A172 (cell line): ENCODE measurements at places on chromosomes 12 and 14.

- DNase-seq: no peak
These were observed 834.7 kb downstream of the DIO2 start for GRCh38 chr14:79376557-79376956.

- peak; percentile 84 for DNase-seq
These were observed 52.6 kb upstream of the VPS33A start for GRCh38 chr12:122318607-122319605.

- no peak for DNase-seq
These were observed 104.0 kb downstream of the WIF1 start for GRCh38 chr12:65016881-65017650.

GRCh38 chr12:92601176-92601575 lies 101.6 kb upstream of the PLEKHG7 start:
- no peak for DNase-seq

DNA sequence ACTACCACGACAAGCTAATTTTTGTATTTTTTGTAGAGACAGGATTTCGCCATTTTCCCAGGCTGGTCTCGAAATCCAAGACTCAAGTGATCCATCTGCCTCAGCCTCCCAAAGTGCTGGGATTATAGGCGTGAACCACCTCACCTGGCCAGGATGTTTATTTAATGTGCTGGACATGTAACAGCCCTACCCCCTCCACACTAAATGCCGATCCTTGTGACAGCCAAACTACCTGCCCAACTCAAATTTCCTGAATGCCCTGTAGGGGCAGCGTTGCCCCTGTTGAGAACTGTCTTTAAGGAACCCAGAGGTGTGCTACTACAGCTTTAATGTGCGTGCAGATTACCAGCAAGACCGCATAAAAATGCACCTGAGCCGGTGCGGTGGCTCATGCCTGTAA lies 48.1 kb downstream of the KCNK13 start:
- peak; percentile 49 for DNase-seq

- peak; percentile 81 for DNase-seq
These were observed 85.3 kb downstream of the SLC25A47 start for GRCh38 chr14:100408350-100409002.

DNA sequence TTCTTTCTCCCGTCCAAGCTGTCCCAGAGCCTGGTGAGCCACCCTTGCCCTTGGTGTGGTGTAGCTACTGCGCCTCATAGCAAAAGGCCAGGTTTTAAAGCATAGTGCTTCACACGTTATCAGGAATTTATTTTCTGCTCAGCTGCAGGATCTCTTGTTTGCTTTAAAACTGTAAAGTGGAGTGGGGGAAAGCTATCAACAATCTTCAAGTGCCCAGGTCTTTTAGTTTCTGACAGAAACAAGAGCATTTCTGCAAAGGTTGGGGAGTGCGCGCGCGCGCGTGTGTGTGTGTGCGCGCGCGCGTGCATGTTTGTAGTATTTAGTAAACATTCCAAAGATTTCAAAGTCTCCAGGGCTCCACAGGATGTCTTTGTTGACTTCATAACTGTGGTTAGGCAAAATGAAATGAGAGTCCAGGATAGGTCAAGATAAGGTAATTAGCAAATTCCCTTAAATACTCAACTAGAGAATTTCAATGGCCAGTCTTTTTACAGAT lies 45.5 kb downstream of the EML1 start:
- DNase-seq: peak; percentile 47

DNA sequence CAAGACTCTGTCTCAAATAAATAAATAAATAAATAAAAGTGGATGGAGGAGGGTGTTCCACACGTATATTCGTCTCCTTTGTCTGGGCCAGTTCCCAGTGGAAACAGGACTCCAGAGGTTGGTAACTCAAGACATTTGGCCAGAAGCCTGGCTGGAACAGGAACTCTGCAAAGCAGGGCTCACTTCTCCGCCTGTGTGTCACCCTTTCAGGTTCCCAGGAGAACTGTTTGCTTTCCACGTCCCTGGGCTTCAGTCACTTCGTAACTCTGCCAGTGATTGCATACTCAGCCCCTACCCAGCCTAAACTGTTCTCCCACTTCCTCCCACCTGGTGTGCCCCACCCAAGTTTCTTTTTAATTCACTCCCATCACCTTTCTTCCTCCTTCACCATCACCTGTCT lies 7.0 kb upstream of the UBE2N start:
- no peak for DNase-seq

GRCh38 chr14:106489112-106489881 lies 962.9 kb downstream of the TMEM121 start:
- no peak for DNase-seq

GRCh38 chr12:77324763-77325468 lies 259.5 kb upstream of the E2F7 start:
- peak; percentile 42 for DNase-seq

- no peak for DNase-seq
These were observed 20.4 kb upstream of the NID2 start for GRCh38 chr14:52089218-52089617.

- DNase-seq: no peak
These were observed 42.0 kb downstream of the ADIPOR2 start for GRCh38 chr12:1732914-1733313.

DNA sequence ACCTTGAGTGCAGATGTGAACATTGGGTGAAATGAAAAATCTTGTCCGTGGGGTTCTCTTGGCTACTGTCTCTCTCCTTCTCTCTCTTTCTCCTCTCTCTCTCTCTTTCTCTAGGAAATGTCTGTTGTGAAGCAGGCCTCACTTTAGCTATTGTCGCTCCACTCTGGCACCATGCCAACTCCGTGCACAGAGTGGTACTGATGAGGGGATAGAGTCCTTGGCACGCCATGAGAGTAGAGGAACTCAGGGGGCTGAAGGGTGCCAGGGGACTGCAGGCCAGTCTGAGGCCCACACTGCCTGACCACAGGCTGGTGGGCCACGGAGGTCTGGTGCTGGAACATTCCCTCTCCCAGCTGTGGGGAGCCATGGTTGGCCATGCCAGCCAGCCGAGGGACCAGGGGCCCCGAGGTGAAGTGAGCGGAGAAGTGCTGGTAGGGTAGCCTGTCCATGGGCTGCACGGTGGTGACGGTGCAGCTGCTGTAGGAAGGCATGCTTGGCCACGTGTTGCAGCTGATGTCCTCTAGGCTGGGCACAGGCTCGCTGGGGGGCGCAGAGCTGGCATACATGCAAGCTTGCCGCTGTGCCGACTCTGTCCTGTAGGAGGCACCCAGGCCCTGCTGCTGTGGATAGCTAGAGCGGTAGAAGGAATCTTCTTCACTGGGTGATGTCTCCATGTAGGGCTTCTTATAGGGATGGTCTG lies 50.4 kb downstream of the TBX5 start:
- no peak for DNase-seq

DNA sequence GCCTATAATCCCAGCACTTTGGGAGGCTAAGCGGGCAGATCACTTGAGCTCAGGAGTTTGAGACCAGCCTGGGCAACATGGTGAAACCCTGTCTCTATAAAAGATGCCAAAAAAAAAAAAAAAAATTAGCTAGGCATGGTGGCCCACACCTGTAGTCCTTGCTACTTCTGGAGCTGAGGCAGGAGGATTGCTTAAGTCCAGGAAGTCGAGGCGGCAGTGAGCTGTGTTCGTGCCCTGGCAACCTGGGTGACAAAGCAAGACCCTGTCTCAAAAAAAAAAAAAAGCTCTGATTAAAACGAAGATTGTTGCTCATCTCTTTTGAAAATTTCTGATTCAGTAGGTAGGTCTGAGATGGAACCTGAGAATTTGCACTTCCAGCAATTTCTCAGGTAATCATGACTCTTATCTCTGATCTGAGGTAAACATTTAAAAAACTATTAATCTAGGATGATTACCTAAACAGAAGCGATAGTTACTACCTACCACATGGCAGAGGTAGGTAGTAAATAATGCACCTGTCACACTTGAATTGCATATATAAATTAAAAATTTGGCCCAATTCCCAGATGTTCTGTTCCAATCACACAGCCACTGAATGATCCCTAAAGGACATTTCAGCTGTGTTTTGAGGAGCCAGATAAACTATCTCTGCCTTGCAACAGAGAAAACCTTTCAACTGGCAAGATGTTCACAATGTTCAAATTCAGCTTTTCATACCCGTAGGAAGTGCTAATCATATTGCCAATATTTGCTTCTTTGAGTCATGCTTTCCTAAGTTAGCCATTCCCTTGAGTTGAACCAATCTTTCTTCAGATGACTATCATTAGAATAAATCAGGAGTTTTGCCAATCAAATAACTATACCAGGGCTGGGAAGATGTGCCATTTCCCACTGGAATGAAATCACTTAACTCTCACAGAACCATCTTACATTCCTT lies 4.2 kb upstream of the TEP1 start:
- no peak for DNase-seq

DNA sequence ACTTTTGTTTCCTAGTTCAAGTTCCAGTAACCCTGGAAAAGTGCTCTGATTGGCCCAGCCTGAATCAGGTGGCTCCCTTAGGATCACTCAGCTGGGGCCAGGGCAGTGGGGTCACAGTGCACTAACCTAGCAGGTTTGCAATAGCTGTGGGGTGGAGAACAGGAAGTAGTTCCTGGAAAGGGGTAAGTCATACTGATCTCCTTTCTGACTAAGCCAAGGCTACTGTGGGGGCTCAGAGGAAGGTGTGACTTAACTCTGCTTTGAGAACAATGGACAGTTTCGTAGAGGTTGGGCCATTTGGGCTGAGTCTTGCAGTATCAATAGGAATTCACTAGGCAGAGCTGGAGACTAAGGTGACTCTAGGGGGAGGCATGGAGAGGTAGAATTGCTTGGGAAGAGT lies 89.4 kb downstream of the KIF26A start:
- DNase-seq: no peak

GRCh38 chr14:100866666-100867630 lies 36.6 kb downstream of the RTL1 start:
- no peak for DNase-seq

GRCh38 chr14:21169573-21169972 lies 13.7 kb upstream of the OR5AU1 start:
- no peak for DNase-seq

DNA sequence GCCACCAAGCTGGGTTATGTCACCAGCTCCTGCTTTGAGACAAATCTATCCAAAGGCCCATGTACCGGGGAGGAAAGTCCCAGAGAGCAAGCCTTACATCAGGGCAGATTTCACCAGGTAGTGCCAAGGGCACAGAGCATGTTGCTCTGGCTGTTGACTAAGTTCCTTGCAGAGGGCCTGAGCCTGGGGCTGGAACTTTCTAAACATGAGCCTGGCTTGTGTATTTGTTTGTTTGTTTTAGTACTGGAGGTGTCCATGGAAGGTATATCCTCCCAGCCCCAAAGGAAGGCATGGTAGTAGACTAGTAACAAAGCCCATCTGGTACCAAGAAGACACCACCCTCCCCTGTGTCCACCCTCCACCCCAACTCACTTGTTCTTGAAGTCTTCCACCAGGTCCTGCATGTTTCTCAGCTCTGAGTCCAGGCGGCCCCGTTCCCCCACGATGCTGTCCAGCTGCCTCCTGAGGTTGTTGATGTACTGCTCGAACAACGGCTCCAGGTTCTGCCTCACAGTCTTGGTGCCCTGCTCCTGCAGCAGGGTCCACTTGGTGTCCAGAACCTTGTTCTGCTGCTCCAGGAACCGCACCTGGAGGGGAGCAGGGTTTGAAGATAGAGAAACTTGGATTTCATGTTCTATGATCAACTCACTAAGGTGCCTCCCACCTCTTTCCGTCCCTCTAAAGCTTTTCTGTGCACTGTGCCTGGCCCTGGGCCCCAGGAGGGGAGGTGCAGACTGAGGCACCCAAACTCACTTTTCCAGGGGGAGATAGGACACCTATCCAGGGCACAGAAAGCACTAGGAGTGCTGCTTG lies 1.4 kb downstream of the KRT5 start:
- no peak for DNase-seq

DNA sequence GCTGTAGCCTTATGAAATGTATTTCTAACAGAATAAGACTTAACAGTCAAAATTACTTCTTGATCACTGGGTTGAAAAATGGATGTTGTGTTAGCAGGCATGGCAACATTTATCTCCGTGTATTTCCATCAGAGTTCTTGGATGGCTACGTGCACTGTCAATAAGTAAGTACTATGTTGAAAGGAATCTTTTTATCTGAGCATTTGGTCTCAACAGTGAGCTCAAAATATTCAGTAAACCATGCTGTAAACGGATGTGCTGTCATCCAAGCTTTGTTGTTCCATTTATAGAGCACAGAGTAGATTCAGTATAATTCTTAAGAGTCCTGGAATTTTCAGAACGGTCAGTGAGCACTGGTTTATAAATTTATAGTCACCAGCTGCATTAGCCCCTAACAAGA lies 15.5 kb downstream of the SCAF11 start:
- no peak for DNase-seq
